ENCODE measurements at places on chromosomes 7 and 10.

DNA sequence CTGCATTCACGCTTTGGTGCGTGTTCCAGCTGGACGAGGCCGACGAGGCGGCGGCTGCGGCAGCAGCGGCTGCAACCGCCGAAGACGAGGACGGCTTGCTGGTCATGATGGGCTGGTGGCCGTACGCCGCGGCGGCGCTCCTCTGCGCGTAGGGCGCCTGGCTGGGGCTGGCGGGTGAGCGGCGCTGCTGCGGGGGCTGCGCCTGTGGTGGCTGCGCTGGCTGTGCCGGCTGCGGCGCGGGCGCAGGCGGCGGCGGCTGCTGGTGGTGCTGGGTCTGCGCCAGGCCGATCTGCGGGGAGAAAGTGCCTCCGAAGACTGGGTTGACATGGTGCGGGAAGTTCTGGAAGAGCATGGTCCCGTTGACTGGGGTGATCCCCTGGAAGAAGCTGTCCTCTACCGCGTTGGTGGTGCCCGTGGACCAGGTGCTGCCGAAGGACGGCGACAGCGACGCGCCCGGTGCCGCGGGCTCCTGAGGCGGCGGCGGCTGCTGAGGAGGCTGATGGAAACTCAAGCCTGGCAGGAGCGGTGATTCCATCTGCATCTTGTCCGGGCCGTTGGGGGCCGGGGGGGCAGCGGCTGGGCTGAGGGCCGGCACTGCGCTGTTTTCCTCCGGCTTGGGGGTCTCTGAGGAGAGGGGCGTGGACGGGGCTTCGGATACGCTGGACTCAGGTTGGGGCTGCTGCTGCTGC, 51.1 kb downstream of the CPEB3 start:
- peak; percentile 56 for DNase-seq

GRCh38 chr10:133441780-133442179, 12.0 kb upstream of the SCART1 start:
- no peak for DNase-seq

DNA sequence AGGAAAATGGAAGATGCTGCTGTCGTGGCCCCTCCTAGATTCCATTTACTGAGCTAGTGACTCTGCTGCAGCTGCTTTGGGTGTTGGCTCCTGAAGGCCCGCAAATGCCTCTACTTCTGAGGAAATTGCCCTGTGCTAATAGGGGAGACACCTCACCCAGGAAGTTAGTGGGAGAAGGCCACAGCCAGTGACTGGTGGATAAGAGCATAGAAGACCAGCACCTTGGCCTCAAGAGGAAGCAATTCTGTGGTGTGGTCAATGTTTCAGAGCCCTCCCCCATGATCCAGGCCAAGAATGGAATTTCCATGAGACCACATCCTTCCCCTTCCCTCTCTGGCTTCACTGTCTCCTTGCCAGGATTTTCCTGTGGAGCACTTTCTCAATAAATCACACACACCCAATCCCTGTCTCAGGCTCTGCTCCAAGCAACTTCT, 25.0 kb upstream of the FZD1 start:
- no peak for DNase-seq

DNA sequence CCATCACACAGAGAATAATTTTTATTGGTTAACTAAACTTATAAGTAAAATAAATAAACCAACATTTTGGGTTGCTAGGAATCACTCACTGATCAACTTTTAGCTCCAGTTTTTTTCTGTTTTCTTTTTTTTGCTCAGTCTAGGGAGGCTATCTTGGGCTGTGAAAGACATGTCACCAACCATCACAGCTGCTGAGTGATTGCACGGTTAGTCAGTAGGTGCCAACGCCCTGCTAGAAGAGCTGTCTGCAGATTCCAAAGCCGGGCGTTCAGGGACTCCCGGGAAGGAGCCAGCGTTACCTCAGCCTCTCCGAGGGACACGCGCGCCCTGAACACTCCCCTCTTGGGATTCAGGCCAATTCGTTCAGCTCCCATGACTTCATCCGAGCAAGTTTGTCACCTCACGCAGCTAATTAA, 604 bp upstream of the STAM start:
- DNase-seq, result peak; percentile 42

GRCh38 chr7:107130487-107131220, 38.1 kb upstream of the HBP1 start:
- no peak for DNase-seq
